DMS79 treated with DMSO at 0.1 percent for 48 hours (cell line): ENCODE measurements at places on chromosomes 4 and X.

DNA sequence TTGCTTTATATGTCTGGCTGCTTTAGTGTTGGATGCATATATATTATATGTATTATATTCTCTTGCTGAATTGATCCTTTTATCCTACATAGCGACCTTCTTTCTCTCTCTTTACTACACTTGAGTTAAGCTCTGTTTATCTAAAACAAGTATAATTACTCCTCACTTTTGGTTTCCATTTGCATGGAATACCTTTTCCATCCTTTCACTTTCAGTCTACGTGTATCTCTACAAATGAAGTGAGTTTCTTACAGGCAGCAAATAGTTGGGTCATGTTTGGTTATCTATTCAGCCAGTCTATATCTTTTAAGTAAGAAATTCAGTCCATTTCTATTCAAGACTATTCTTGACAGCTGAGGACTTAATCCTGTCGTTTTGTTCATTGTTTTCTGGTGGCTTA lies 167.5 kb upstream of the USP38 start:
- no peak for DNase-seq

- no peak for DNase-seq
Measured at GRCh38 chrX:153491918-153492317, 2.9 kb upstream of the BGN start.

GRCh38 chr4:141705747-141706377 lies 69.5 kb downstream of the IL15 start:
- no peak for DNase-seq

DNA sequence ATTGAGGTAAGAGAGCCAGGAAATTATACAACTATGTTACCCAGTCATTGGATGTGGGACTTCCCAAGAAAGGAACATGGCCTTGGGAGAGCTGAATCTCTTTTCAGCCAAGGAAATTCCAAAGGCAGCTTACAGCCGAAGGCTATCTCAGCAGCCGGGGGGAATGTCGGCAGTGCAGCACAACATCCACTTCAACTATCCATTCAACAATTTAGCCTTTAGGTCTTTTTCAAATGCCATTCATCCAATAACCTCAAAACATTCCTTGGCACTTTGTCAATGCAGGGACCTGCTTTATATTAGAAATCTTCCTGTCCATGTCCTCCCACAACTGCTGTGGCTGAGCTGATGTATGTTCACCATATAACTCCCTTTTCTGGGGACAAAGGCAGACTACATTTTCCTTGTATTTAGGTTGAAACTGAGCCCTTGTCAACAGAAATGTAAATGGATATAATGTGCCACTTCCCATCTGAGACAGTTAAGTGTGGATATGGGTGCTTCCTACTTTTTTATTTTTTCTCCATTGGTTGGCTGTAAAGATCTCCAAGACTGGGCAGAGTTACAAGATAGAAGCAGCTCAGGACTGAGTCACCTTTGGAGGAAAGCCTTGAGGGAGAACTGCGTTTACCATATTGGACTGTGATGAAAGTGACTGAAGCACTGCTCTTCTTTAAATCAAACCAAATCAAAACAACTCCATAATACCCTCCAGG lies 94.8 kb downstream of the GPRIN3 start:
- DNase-seq = no peak

- no peak for DNase-seq
Measured at GRCh38 chr4:91502365-91502764, 801.4 kb upstream of the GRID2 start.
